ENCODE measurements at places on chromosomes 5 and 9.

- no peak for DNase-seq
These were observed 381.5 kb upstream of the KLF4 start for GRCh38 chr9:107870927-107871680.

GRCh38 chr9:31574006-31574765 is 810.3 kb upstream of the ACO1 start:
- DNase-seq, result no peak

DNA sequence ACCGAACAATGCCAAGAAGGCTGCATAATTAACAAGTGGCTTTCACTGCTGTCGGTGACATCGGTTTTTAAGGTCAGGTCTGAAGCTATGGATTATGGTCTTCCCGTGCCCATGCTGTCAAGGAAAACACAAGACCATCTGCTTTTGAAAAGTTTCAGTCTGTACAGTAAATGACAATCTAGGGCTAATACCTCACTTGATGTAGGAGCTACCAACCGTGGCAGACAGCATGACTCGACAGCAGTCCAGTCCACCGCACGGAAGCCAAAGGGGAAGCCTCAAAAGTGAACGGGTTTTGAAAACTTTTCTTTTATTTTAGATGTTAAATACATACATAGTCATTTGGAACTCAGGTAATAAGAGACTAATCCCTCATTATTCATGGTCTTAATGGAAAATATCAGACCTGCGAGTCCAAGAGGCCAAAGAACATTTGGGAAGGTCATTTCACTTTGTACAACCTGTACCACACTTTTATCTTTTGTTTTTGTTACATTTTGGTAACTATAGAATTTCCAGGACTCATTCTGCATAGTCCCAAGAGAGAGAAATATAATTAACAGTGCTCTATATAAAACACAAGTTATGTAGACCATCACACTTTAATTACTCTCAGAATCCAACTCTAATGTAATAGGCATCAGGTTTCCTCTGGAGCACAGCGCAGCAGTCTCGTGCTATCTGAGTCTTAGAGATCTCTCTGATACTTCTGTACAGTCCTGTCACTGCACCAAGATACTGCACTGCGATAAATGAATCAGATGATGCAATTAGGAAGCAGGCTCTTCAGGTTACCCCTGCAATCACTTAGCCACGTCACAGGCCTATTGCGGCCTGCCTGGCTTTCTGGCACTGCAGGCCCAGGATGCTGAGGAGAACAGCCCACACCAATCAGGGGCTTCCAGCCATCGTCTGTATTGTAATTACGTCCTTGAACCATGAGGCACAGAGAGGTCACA is 184.9 kb downstream of the FANCC start:
- no peak for DNase-seq

GRCh38 chr5:177458912-177459350 is 12.3 kb downstream of the PRR7 start:
- no peak for DNase-seq

DNA sequence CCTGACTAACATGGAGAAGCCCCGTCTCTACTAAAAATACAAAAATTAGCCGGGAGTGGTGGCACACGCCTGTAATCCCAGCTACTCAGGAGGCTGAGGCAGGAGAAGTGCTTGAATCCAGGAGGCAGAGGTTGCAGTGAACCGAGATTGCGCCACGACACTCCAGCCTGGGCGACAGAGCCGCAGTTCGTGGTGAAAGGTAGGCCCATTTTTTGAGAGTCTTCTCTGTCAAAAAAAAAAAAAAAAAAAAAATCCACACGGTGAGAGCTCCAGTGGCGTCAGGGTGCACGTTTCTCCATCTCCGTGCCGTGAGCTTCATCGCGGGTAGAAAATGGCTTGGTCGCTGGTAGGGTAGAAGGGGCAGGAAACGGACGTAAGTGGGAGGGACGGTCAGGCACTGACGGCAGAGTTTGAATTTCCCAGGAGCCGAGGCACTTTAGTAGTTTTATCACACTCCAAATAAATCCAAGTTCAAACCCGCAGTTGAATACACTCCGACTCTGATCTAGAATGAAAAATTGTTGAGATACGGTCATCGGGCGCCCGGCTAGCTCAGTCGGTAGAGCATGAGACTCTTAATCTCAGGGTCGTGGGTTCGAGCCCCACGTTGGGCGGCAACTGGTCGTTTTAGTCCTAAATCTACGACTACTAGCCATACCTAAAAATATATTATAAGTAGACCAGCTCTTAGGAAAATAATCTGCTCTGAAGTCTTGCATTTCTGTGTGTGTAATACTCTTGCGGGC is 2.4 kb upstream of the TRIM7 start:
- peak; percentile 53 for DNase-seq

DNA sequence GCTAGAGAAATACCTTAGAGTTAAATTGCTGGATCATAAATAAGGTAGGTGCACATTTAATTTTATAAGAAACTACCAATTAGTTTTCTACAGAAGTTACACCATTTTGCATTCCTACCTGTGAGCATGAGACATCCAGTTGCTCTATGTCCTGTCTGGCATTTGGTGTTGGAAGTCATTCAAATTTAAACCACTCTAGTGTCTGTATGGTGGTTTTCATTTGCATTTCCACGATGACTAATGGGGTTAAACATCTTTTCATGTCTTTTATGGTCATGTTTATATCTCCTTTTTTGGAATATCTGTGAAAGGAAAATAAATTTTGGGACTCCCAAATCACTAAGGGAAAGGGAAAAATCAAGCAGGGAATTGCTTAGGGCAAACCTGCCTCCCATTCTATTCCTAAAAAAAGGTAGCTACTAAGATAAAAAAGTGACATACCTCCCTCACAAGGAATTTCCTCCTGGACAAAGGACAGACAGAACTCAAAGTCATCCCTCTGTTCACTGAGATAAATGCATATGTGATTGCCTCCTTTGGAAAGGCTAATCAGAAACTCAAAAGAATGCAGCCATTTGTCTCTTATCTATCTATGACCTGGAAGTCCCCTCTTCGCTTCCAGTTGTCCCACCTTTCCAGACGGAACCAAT is 31.6 kb upstream of the ADCY2 start:
- DNase-seq, result no peak

DNA sequence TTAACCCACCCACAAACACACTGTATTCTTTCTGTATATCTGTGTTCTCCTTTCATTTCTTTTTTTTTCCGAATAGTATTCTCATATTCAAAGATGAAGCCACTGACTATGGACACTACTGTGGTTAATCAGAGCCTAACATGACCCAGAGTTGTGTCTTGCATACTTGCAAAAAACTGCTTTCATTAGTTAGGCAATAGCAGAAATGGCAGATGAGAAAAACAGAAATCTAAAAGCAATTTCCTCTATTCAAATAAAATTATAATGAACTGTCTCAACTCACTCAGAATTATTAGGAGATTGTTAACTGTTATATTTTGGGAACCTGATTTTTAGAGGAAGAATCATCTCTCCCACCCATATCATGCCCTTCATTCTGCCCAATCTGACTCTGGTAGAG is 45.9 kb downstream of the FREM1 start:
- DNase-seq, result no peak

GRCh38 chr9:69760278-69760610 is 433 bp upstream of the PTAR1 start:
- no peak for DNase-seq

DNA sequence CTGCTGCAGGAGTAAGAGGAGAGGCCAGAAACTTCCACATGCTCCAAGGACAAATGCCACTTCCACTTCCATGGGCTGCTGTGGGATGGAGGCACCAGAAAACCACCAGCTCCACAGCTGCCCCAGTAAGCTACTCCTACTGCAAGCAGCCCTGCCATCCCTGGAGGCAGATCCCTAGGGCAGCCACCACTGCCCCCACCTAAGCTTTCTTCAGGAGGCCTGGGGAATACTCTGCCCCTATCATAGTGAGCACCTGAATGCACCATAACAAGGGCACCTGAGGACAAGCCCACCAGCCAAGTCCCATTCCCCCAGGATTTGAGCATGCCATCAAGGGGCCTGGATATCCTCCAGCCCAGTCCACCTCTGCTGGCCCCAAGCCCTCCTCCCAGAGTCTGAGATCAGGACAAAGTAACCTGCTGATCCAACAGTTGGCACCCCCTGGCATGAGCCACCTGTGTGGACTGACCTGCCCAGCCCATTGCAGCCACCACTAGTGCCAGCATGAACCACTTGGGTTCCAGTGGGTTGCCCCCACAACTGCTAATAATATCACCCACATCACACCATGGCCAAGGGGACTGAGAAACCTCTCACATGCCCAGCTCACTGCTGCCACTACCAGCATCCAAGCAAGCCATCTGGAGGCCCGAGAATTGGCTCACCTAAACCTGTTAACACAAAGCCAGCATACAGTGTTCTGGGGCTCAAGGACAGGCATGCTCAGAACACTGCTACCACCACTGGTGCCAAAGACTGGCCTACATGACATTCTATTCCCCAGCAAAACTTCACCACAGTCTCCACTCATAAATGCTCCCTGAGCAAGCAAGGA is 480.1 kb downstream of the CDH12 start:
- no peak for DNase-seq

DNA sequence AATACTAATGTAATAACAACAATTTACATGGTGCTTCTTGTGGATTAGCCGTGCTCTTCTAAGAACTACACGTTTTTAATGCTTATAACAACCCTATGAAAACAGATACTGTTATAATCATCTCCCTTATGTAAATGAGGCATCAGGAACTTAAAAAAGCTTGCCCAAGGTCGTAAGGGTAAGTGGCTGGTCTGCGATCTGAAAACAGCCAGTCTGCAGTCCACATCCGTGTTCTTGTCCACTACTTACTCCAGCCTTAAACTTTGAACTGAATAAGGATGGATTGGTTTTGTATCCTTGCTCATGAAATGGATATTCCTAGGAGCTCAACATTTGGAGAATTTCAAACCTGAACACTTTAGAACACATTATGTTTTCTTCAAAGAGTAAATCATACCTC is 26.7 kb downstream of the PAM start:
- DNase-seq, result no peak

- no peak for DNase-seq
These were observed 2.4 kb upstream of the DMRT2 start for GRCh38 chr9:1047591-1048230.

DNA sequence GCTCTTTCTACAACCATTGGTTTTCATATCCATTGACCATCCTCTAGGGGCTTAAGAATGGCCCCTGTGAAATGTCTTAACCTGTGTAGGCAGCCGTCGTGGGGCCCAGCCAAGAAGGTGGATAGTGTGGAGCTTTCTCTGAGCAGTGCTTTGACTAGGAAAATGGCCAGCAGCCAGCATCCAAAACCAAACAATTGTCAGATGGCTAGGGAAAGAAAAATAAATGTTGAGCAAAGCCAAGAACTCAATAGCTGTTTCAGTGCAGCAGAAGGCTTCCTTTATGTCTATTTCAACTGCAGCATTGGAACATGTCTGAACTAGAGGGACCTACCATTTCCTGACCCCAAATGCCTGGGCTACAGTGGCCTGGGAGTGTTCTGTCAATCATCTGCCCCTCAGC is 374.9 kb downstream of the TLE4 start:
- no peak for DNase-seq

- no peak for DNase-seq
These were observed 4.6 kb upstream of the ERCC6L2 start for GRCh38 chr9:95870906-95871305.

- DNase-seq, result no peak
These were observed 78.9 kb downstream of the SMARCA2 start for GRCh38 chr9:2093920-2094597.

DNA sequence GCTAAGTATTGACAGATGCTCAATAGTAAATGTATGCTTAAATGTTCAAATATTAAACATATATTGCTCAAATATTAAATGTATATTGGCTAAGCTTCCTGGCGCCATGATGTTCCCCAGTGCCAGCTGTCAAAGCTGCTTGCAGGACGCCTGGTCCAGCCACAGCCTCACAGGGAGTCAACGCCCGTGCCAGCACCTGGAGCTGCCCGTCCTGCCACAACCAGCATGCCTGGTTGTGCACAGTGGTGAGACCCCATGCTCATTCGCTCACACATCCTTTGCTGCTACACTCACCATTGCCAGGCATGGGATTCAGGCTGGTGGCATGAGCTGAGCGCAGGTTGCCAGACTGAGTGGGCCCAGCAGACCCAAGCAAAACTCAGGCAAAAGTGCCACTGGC is 926.9 kb upstream of the EDIL3 start:
- no peak for DNase-seq

GRCh38 chr9:124280176-124280691 is 22.5 kb downstream of the NEK6 start:
- DNase-seq, result no peak

GRCh38 chr9:16044579-16044881 is 491.7 kb downstream of the CCDC171 start:
- DNase-seq, result no peak
